Amygdala (tissue), 56 donors: ENCODE measurements at places on chromosomes 4 and X.

GRCh38 chr4:60241866-60242265 lies 958.3 kb upstream of the ADGRL3 start:
- DNase-seq = no peak

GRCh38 chr4:93776386-93777080 lies 52.0 kb upstream of the ATOH1 start:
- DNase-seq = no peak

GRCh38 chr4:128776794-128777216 lies 32.7 kb upstream of the JADE1 start:
- DNase-seq = no peak

DNA sequence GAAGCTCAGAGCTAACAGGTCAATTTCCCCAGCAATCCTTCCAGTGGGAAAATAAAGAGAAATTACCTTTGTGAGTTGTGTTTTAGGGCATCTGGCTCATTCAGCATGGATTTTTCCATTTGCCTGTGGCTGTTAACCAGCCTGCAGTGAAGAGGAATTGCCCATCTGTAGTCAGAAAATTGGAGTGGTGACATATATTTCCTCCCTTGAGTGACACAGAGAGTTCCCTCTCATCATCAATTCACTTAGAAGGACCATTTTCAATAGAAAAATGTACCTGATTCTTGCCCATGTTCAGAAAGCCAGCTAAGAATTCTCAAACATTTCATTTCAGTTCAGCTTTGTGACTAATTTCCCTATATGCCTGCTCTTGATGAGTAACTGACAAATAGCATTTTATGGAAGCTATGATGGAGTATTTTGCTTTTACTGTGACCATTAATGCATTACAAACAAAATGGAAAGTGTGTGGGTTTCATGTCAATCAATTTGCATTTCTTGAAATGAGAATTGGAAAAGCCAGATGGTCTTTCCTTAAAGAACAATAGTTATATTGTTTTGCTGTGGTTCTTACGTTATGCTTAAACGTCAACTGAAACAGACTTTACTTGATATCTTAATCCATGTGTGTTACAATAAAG lies 155.8 kb downstream of the NWD2 start:
- DNase-seq = no peak

- no peak for DNase-seq
Measured at GRCh38 chr4:19047279-19047880, 1025.8 kb upstream of the LCORL start.

DNA sequence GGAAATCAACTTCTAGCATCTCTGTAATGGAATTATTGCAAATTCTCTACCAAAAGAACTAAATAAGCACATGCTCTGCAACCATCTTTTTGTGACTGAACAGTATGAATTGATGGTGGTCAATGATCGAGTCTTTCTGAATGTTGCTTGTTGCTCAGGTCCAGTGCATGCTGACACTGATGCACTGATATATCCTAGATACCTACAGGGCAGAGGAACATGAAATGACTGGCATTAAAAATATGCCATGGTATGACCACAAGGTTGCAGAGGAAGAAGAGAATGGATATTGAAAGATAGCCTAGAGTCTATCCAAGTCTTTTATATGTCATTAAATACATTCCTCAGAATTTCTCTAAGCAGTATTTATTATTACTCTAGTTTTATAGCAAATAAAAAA lies 692.8 kb upstream of the TENM3 start:
- no peak for DNase-seq

DNA sequence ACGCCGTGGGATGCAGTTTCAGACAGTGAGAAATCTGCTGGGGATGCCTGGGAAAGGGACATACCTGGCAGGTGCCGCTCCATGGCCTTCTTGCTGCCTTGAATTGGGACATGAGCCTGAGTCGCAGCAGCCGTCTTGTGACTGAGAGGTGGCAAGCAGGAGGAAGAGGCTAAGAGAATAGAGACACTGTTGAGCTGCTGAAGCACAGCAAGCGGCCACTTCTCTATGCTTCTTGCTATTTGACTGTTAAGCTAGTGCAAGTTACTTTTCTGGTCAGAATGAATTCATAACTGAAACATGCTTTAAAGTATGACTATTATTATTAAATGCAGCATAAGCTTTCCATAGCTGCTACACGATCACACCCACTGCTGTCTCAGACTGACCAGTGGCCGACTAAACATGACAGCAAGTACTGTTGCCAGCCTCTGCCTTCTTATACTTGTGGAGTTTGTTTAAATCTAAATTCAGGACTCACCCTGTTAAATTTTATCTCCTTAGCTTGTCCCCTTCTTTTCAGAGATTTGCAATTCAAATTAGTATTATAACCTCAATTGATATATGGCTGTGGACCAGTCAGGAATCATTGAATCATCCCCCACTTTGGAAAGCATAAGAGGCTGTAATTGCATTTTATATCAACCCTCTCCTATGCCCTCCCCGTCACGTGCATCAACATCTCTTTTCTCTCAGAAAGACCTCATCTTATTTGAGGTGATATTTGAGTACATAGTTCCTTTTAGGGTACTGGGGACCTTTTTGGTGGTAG lies 24.8 kb upstream of the ACSL1 start:
- no peak for DNase-seq

DNA sequence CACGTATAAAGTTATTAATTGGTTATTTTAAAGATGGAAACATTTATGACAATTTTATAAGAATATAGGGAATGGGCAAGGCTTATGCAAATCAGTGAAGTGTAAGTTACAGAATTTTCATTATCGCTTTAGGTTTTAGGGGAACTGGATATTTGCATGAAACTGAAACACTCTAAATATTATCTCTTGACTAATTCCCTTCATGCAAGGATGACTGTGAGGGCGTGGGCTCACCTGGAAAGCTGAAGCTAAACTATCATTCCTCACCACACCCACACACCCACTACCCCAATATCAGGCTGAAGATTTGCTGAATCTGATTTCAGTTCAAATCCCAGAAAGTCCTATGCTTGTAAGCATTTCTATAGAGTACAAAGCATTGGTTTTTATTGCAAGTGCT lies 81.7 kb upstream of the ARHGAP24 start:
- no peak for DNase-seq

DNA sequence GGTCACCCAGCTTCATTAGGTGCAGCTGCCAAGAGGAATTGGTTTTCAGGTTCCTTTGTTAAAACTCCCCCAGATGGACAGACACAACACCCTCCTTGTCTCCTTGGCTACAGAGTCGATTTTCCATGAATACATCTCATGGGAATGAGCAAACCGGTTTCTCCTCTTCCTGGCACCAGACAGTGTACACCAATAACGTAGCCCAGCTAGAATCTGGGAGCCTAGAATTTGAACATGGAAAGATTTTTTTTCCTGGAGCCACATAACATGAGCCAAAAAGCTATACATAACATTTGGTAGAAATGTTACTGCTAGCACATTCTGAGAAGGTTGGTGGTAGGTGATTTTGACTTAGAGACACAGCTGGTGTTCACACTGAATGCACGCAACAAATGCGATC lies 62.9 kb upstream of the SLC34A2 start:
- no peak for DNase-seq
